ENCODE measurements at places on chromosomes 16 and 17.

DNA sequence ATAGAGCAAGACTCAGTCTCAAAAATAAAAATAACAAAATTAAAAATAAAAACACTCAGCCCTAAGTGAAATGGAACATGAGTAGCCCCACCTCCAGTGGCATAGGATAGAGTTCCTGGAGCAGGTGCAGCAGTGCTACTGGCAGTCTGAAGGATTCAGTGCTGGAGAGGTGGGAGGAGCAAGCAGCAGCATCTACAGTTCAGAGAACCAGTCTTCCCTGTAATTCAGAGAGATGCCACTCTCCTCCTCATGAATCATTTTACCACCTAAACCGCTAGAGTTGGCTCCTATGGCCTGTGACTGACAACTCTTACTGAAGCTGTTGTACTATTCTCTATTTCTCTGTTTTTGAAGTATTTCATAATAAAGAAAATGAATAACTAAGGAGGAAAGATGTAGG, 56.0 kb upstream of the SMURF2 start:
- DNase-seq = no peak

- no peak for DNase-seq
These were observed 83.2 kb downstream of the CNGB1 start for GRCh38 chr16:57887711-57888110.

DNA sequence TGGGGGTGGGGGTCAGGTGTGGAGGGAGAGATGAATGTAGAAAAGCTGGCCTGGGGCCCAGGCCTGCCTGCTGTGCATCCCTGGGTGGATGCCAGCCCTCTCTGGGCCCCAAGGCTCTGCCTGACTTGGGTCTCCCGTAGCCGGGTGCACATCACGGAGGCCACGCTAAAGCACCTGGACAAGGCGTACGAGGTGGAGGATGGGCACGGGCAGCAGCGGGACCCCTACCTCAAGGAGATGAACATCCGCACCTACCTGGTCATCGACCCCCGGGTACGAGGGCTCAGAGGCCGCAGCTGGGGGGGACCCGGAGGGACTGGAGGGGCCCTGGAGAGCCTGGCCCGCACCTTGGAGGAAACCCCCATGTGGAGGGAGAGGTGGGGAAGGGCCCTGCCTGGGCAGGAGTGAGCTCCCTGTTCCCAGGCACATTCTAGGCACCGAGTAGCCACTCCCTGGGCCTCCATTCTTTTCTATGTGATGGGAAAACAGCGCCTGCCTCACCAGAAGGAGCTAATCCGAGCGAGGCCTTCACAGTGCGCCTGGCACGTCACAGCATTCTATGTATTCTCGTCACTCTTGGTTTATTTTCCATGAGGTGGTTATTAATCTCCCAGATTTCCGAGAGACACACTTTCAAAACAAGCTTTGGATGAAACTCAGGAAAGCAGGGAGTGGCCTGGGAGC, 34.7 kb downstream of the ADCY7 start:
- DNase-seq = no peak

DNA sequence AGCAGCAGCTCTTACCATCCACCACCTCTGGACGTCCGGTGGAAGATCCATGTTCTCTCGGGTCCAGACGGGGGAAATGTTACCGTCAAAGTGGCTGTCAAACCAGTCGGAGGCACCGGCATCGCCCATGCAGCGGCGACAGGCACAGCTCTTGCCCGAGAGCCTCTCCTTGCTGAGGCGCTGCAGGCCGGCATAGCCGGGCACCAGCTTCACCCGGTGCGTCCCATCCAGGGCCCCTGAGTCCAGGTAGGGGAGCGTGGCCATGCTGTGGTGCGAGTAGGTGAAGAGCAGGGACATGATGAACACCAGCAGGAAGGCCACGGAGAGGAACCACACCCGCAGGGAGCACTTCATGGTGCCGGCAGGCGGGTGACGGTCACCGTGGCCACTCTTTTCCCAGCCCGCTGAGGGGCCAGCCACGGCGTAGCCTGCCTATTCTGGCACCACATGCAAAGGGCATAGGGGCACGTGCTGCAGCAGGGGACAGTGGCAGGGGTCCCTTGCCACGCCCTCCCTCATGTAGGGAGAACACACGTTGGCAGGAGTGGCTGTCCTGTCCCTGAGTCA, 40.6 kb downstream of the ST3GAL2 start:
- DNase-seq = no peak

- DNase-seq = no peak
These were observed 153.7 kb upstream of the KCNJ18 start for GRCh38 chr17:21538615-21539014.

DNA sequence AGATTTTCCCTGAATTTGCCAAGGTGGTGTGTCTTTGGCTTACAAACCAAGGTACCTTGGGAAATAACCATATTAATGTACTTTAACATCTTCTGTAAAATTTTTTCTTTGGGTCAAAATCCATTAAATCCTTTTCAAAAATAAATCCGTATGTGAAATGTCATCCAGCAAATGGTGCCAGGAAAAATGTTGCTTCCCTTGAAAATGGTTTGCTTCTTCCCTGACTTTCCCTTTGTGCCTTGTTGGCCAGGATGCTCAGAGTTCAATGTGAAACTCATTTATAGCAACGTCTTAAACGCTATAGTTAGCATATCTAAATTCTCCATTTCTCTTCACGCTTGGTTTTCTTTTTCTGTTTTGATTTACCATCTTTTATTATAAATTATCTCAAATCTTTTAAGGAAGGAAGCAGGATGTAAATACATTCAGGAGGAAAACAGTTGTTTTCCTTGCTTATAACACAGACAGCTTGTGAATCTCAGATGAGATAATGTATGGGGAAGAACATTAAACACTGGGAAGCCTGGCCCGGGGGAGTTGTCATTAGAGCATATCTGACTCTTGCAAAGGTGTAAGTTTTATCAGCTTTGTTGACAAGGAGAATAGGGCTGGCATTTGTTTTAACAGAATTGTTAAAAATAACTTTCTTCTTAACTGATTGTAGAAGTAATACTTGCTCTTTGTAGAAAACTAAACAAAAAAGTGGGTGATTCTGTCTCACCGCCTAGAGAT, 42.1 kb downstream of the GPRC5B start:
- DNase-seq = no peak

- no peak for DNase-seq
These were observed 30.1 kb downstream of the GNPTG start for GRCh38 chr16:1381612-1382406.

DNA sequence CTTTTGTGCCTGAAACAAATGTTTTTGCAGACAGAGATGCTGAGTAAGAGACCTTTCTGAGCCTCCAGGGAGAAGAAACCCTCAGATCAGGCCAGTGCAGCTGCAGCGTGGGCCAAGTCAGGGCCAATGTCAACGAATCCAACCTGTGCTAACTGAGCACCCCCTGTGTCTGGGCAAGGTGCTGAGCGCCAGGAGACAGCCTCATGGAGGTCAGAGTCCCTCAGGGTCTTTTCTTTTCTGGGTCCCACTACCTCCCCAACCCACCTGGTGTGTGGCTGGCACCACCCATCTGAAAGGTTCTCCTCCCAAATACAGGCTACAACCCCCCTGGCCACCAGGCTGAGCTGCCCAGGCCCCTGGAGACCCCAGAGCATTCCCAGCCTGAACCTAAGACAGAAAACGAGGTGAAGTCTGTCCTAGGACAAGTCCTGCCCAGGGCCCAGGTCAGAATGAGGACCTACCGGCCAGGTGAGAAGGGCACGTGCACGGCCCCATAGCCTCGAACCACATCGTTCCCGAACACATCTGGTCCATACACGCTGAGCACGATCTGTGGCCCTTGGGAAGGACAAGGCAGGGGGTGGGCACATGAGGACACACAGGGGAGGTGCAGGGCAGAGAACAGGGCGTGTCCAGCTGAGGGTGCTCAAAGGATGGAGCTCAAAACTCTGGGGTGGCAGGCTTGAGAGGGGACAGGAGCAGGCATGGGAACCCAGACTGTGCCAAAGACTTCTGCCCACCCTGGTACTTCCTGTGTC, 15.0 kb downstream of the B9D1 start:
- DNase-seq = no peak

DNA sequence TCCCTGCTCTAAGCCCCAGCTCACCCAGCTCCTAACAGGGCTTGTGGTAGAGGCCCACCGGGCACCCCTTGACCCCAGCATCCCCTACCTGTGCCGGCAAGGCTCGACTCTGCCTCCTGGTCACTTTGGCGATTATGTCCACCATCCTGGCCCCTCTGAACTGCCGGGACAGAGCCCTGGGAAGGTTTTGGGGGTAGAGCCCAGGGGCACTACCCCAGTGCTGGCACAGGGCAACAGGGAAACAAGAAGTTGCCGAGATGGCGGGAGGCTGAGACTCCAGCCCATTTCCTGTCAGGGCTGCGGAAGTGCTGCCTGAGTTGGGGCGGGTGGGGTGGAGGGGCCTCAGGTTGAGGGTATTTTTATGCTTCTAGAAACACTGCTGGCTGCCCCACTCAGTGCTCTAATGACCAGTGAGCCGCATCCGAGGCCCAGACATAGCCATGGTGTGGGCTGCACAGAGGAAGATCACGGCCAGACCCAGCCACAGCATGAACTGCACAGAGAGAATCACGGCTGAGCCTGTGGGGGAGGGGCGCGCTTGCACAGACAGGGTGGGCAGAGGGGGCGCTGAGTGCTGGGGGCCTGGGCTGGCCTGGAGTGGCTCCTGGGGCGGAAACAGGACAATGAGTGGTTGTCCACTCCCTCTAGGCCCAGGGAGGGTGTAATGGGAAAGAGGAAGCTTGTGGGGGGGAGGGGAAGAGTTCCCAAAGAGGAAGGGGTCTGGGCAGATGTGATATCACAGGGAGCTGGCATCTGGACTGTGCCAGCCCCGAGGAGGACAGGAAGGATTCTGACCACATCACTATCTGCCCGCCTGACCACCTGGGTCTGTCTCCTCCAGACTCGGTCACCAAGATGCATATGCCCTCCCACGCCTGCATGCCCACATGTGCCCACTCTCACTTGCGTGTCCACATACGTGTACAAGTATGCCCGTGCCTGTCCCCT, 22.3 kb downstream of the ARHGAP27 start:
- no peak for DNase-seq

DNA sequence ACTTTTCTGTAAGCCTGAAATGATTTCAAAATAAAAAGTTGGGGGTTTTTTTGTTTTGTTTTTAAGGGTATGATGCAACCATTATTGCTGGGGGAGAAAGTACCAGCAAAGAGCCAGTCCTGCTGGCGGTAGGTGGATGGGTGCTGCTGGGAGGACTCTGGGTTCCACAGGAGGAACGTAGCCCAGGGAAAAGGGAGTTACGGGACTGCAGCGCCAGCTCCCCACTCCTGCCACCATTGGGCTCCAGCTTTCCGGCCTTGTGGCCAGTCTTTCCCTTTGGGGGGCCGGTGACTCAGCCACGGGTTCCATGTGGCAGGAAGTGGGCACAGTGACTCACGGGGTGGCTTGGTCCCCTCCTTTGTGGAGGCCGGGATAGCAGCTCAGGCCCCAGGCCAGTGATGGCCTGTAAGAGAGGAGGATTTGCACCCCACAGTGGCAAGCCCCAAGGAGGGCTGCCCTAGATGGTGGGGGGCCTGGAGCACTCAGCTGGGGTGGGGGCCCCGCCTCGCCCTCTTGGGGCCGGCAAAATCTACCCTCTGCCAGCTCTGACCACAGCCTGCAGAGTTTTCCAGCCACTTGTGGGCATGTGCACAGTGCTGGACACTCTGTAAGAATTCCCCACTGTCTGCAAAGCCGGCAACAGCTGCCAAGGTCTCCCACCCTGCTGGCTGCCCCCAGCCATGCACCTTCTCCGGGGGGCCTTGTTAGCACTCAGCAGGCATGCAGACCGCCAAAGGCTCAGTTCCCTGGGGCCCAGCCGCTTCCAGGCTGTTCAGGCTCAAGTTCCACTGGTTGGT, 30.4 kb downstream of the SOCS3 start:
- peak; percentile 85 for DNase-seq

GRCh38 chr17:7307686-7308624, 527 bp downstream of the EIF5A start:
- DNase-seq = peak; percentile 29

DNA sequence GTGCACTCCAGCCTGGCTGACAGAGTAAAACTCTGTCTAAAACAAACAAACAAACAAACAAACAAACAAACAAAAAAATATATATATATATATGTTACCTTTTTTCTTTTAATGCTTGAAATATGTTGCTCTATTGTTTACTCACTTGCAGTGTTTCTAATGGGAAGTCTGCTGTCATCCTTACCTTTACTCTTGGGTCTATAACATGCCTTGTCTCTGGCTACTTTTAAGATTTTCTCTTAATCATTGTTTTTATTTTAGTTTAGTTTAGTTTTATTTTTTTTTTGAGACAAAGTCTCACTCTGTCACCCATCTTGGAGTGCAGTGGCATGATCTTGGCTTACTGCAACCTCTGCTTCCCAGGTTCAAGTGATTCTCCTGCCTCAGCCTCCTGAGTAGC, 16.1 kb upstream of the TNRC6A start:
- no peak for DNase-seq

DNA sequence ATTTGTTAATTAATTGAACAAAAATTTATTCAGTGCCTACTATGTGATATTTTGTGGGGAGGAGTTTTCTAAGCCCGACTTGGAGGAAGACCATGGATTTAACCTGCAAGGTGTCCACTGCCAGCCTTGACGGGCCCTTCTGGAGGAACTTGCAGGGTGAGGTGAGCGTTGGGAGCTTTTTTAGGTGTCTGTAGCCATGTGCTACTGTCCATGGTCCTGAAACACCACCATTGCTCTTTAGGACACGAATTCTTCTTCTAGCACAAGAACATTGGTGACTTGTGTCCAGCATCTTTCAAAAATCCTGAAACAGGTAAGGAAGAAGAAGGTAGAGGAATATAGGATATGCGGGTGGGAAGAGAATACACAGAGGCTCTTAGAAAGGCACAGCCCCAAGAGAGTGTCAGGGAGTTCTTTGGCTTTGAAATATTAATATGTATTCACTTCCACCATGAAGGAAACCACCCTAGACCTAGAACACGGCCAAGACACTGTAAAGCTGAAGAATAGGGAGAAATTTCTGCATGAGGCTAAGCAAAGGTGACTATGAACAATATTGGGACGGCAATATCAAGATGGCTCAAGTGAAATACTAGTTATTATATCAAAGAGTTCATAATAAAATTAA, 27.9 kb upstream of the OR4D1 start:
- peak; percentile 65 for DNase-seq

GRCh38 chr16:85236818-85237150, 124.5 kb upstream of the CIBAR2 start:
- peak; percentile 75 for DNase-seq

DNA sequence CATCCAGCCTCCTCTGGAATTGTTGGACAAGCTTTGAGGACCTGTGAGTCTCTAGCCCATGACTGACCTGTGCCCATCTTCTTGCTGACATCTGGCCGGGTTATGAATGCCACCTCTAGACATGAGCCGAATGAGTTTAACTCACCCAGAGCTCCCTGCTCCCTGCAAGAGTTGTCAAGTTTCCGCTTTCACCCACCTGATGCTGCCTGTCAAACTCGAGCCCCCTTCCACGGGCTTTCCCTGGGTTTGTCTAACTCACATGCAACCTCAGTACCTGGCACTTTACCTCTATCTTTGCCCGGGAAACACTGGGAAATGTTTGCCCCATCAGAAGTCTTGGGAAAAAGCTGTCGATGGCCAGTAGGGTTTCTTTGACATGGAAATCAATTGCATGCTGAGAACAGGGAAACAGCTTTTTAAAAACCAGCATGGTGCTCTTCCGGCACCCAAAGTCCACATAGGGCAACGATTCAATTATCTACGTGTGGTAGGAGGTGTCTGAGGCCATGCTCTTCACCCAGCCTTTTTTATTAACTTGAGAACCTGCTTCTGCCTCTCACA, 33.8 kb upstream of the DNAH17 start:
- DNase-seq = no peak

- DNase-seq = no peak
These were observed 203.6 kb downstream of the CDRT15L2 start for GRCh38 chr17:20783091-20783490.

- no peak for DNase-seq
These were observed 11.6 kb downstream of the STH start for GRCh38 chr17:46010597-46011186.

- DNase-seq = no peak
These were observed 23.7 kb upstream of the MYOCD start for GRCh38 chr17:12642034-12642433.
